HFFc6 (cell line): ENCODE measurements at places on chromosomes 12 and 14. TPM values are rescaled to one million over a fixed set of nuclear protein-coding genes. Genes with fewer than 3 reads are reported as not detected.

DNA sequence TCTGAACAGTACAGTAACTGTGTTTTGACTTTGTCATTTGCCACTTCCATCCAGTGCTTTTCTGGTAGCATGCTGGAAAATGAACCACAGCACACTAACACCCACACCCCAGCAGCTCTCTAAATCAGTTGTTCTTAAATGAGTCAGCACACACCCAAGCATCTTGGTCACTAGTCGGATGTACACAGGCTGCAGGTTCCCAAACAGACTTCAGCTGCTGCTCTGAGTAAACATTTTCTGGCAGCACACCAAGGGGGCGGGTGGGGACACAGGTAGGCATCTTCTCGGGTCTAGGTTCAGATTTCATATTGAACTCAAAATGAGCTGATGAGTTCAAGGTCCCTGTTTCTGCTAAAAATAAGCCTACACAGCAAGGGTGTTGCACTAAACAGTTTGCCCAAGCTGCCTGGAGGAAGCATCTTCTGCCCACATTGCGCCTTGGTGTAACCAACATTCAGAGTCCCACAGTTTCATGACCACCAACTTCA lies 39.8 kb downstream of the IFNG start:
- H3K27ac ChIP-seq: no peak overlapping the region
- DNase-seq: no peak
- H3K4me3 ChIP-seq: no peak overlapping the region
- H3K4me1 ChIP-seq: no peaks in the 10 kb centered on the region
- H3K27me3 ChIP-seq: no peaks in the 10 kb centered on the region

DNA sequence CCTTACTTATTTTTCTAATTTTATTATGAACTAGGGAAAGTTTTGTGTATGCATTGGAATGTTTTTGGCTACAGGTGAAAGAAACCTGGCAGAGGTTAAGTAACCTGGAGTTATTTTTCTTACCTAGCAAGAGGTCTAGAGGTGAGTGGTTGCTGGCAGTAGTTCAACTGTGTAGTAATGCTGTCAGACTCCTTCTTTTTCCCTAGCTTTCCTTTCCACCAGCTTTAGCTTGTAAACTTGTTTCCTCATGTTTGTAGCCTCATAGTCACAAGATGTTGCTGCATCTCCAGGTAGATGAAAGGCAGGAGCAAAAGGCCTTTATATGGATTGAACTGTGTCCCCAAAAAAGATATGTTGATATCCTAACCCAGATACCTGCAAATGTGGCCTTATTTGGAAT lies 105.1 kb upstream of the AMIGO2 start:
- peaks cover 5% of the 10 kb centered on the region; the same call in 1 of the 2 replicates for H3K36me3 ChIP-seq
- no peaks in the 10 kb centered on the region; the same call in none of the 2 replicates for H3K27me3 ChIP-seq
- peaks cover 30% of the 10 kb centered on the region for H3K4me1 ChIP-seq
- no peak overlapping the region for H3K4me3 ChIP-seq

DNA sequence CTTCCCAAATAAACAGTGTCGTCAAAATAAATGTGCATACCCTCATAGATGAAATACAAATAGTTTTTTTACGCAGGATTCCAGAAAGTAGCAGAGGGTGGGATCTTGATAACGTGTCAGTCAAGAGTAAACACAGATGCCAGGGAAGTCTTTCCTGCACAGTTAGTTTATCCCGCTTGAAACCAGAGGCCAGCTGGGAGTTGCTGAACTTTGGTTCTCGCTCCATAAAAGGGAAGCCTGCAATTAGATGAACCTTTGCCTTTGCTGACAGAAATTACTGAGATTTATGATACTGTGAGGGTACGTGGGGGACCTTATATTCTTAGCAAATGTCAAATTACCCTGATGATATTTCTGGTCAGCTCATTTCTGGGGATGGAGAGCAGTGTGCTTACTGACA lies 18.9 kb downstream of the FAR2 start:
- peaks cover 4% of the 10 kb centered on the region; the same call in 1 of the 2 replicates for H3K36me3 ChIP-seq
- no peak overlapping the region for H3K4me3 ChIP-seq
- no peak overlapping the region for H3K27ac ChIP-seq
- H3K4me1 ChIP-seq: no peaks in the 10 kb centered on the region; the same call in 1 of the 2 replicates
- no peak for DNase-seq

GRCh38 chr14:68479247-68479646 lies 313.6 kb downstream of the ZFP36L1 start:
- H3K27me3 ChIP-seq: no peaks in the 10 kb centered on the region
- no peak overlapping the region; the same call in 1 of the 2 replicates for H3K27ac ChIP-seq
- peaks cover 75% of the 10 kb centered on the region for H3K4me1 ChIP-seq
- H3K36me3 ChIP-seq: 0 out of 2 replicates have a peak, but pooled peaks cover 8% of the 10 kb centered on the region

AKAP6 gene
- total RNA-seq: 6.1 to 9.6 TPM (median 7.4 TPM) in 3 replicates

DNA sequence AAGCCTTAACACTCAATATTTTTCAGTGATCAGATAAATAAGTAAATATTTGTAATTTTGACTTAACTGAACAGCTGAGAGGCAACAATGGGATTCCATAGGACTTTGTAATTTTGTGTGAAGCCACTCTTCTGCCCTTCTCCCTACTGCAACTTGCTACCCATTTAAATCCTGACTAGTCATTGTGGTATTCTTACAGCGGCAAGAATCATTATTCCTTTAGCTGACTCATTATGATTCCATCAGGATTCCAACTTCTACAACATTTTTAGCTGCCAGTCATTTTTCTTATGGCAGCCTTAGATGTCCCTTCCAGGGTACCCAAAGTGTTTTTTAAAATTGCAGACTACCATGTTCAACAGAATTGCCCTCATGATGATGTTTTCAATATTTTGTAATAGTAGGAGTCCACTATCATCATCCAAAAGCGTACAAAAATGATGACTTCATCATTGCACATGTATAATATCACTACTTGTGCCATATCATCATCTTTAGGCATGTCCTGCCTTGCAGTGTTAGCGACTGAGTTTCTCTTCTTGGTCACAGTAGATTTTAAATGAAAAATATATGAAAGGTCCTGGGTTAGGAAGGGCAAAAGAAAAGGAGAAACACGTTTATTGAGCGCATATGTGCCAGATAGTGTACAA lies 5.1 kb upstream of the MAGOHB start:
- H3K4me1 ChIP-seq: peaks cover 57% of the 10 kb centered on the region
- DNase-seq: peak; percentile 85
- peak overlapping the region; percentile 38 for H3K4me3 ChIP-seq
- peak overlapping the region; percentile 92 for H3K27ac ChIP-seq
- peaks cover 6% of the 10 kb centered on the region for H3K36me3 ChIP-seq

C3AR1 gene
- total RNA-seq: 0.71 to 0.92 TPM (median 0.80 TPM) in 3 replicates

TRAF3 gene
- 20.1 to 28.8 TPM (median 21.7 TPM) in 3 replicates for total RNA-seq

- DNase-seq: no peak
- H3K4me1 ChIP-seq: peaks cover 7% of the 10 kb centered on the region
- no peak overlapping the region for H3K27ac ChIP-seq
These were observed 14.6 kb downstream of the PSMD9 start for GRCh38 chr12:121903202-121903601.

GRCh38 chr12:31589598-31589903 lies 1.4 kb downstream of the DENND5B start:
- H3K36me3 ChIP-seq: peaks cover 7% of the 10 kb centered on the region
- H3K27ac ChIP-seq: peak overlapping the region; percentile 87
- peaks cover 60% of the 10 kb centered on the region for H3K4me1 ChIP-seq
- peaks cover 2% of the 10 kb centered on the region; the same call in 1 of the 2 replicates for H3K27me3 ChIP-seq

GRCh38 chr12:27523305-27523641 lies 733 bp upstream of the PPFIBP1 start:
- peak; percentile 6 for DNase-seq
- H3K36me3 ChIP-seq: peaks cover 14% of the 10 kb centered on the region
- peak overlapping the region; percentile 85 for H3K27ac ChIP-seq
- H3K4me3 ChIP-seq: peak overlapping the region; percentile 94

DNA sequence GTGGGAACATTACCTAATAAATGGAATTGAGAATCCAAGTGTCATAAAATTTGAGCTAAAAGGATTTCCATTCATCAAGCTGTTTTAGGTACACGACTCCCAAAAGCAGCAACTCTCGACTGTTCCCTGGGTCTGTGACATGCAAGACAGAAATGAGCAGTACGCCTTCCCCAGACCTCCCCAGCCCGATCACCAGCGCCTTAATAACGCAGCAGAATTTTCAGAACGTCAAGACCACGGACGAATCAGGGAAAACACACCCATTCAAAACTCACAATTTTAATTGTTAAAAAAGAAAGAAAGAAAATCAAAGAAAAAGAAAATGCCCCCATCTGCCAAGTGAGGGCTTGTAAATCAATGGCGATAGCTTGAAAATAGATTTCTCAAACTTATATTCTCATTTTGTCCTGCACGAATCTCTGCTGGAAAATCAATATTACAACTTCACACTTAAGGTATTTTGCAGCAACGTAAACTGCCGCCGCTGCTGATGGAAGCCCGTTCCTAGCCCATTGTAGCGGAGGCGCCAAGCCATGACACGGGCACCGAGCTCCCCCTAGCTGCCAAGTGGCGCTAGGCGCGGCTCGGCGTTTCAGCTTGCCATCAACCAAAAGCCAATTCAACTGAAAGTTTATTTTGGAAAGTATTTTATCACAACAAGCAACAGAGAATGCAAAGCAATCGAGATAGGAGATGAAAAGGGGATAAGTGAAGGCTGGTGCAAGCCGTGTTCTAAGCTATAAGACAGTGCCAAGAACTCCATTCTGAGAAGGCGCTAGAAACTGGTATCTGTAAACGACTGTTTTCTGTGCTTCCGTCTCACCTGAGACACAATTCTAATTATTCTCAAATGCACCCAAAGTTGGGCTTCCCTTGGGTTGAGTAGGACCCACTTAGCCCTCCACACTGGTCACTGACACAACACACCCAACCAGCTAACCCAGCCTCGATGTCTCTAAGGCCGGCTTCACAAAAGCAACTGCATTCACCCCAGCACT lies 5.5 kb downstream of the BCL11B start:
- H3K4me3 ChIP-seq: peak overlapping the region; percentile 62; the same call in 1 of the 2 replicates
- peaks cover 43% of the 10 kb centered on the region for H3K27me3 ChIP-seq
- no peaks in the 10 kb centered on the region for H3K36me3 ChIP-seq
- peaks cover 16% of the 10 kb centered on the region for H3K4me1 ChIP-seq

- no peak overlapping the region for H3K27ac ChIP-seq
- peaks cover 4% of the 10 kb centered on the region for H3K27me3 ChIP-seq
- H3K36me3 ChIP-seq: peaks cover 27% of the 10 kb centered on the region
These were observed 168.7 kb downstream of the C12orf75 start for GRCh38 chr12:105499205-105499604.

GRCh38 chr12:68465227-68465626 lies 133.1 kb upstream of the MDM1 start:
- peaks cover 3% of the 10 kb centered on the region for H3K27me3 ChIP-seq
- H3K36me3 ChIP-seq: no peaks in the 10 kb centered on the region
- no peak overlapping the region for H3K27ac ChIP-seq
- no peak for DNase-seq
- no peak overlapping the region for H3K4me3 ChIP-seq

- H3K27me3 ChIP-seq: no peaks in the 10 kb centered on the region; the same call in 1 of the 2 replicates
- no peaks in the 10 kb centered on the region for H3K4me1 ChIP-seq
- no peak for DNase-seq
- no peak overlapping the region for H3K27ac ChIP-seq
- no peak overlapping the region for H3K4me3 ChIP-seq
These were observed 162.7 kb downstream of the GRIP1 start for GRCh38 chr12:66516133-66516532.

GRCh38 chr12:102726686-102727085 lies 190.4 kb downstream of the PAH start:
- H3K4me1 ChIP-seq: peaks cover 8% of the 10 kb centered on the region; the same call in 1 of the 2 replicates
- no peak overlapping the region for H3K4me3 ChIP-seq
- no peak for DNase-seq
- H3K27ac ChIP-seq: no peak overlapping the region; the same call in 1 of the 2 replicates
- no peaks in the 10 kb centered on the region for H3K36me3 ChIP-seq
- H3K27me3 ChIP-seq: no peaks in the 10 kb centered on the region

- no peak for DNase-seq
- no peak overlapping the region for H3K27ac ChIP-seq
- H3K4me3 ChIP-seq: no peak overlapping the region
- no peaks in the 10 kb centered on the region for H3K4me1 ChIP-seq
- H3K36me3 ChIP-seq: no peaks in the 10 kb centered on the region
These were observed 200.2 kb downstream of the EXOC5 start for GRCh38 chr14:57068511-57068910.

AMN gene
- total RNA-seq: 0.09 to 0.22 TPM in 2 of 3 replicates, not detected in the other

KRT80 gene
- 2.3 and 3.2 TPM in 2 replicates for total RNA-seq

- H3K36me3 ChIP-seq: peaks cover 5% of the 10 kb centered on the region; the same call in 1 of the 2 replicates
- H3K27ac ChIP-seq: peak overlapping the region; percentile 1; the same call in 1 of the 2 replicates
- no peak for DNase-seq
- H3K4me1 ChIP-seq: peaks cover 59% of the 10 kb centered on the region
- H3K27me3 ChIP-seq: no peaks in the 10 kb centered on the region
- peak overlapping the region; percentile 2; the same call in 1 of the 2 replicates for H3K4me3 ChIP-seq
These were observed 72.6 kb downstream of the BBS10 start for GRCh38 chr12:76275511-76276093.
